Cardiac fibroblast (primary cell): ENCODE measurements at places on chromosomes 12 and 14.

DNA sequence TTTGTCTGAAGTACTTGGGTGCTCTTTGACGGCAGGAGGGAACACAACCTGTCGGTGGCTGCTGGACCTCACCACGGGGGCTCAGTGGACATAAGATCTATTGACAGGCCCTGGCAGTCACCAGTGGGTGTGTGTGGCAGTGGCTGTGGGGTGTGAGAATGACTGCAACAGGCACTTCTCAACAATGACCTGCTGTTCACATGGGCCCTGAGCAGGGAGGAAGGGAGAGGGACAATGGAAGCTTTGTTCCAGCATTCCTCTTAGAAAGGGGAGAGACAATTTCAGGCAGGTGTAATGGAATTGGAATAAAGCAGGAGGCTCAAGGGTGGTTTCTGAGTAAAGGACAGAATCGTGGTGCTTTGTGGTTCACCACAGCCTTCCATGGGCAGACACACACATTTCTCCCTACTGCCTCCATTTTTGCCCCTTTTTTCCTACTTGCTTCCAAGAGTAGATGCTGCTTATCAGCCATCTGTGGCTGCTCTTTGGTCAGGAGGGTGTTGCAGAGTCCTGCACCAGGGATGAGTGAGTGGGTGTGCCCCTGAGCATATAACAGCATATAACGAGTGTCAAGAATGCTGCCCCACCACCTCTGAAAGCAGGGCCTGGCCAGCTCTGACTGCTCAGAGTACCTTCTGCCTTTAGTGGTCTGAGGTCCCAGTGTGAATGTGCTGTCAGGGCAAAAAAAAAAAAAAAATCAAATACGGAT lies 267.7 kb downstream of the RASSF9 start:
- DNase-seq, result no peak

GRCh38 chr14:101001311-101002069 lies 98.0 kb upstream of the RTL1 start:
- peak; percentile 67 for DNase-seq

DNA sequence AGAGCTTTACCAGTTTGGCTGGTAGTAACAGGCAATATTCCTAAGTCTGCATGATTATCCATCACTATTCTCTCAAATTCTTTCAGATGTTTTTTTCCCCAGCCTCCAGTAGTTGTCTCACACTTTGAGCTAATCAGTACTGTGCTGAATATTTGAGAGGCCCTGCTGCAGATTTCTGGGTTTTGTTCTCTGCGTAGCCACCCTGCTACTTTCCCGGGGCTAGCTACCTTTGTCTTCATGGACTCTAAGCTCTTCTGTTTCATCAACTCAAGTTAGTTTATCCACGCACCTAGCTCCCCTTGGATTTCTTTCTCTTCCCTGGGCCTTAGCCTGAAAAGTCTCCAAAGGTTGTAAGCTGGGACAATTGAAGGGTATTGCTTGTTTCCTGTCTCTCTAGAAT lies 73.0 kb downstream of the FUT8 start:
- DNase-seq, result no peak

DNA sequence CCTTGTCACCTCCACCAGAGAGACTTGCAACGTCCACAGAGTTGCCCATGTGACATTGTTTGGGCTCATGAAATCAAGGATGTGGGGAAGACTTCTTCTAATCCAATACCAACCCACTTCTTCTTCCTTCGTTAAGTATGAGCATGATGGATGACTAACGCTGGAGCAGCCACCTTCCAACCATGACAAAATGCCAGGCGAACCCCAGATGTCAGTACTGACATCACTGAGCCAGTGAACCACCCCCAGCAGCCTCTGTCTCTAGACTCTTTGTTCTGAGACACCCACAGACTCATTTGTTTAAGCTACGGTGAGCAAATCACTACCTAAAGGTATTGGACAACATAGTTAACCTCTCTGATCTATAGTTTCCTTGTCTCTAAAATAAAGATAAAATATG lies 123.7 kb downstream of the GRIN2B start:
- DNase-seq, result no peak

DNA sequence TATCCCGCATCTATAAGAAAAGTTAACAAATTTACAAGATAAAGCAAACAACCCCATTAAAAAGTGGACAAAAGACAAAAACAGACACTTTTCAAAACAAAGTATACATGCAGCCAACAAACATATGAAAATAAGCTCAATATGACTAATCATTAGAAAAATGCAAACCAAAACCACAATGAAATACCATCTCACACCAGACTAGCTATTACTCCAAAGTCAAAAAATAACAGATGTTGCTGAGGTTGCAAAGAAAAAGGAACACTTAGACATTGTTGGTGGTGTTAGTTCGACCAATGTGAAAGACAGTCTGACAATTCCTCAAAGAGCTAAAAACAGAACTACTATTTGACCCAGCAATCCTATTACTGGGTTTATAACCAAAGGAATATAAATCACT lies 968.6 kb upstream of the USP15 start:
- DNase-seq, result peak; percentile 2

- no peak for DNase-seq
Observed at GRCh38 chr12:75116646-75117198, 92.9 kb downstream of the KCNC2 start.

- no peak for DNase-seq
Observed at GRCh38 chr12:130157998-130158753, 4.1 kb upstream of the FZD10 start.

DNA sequence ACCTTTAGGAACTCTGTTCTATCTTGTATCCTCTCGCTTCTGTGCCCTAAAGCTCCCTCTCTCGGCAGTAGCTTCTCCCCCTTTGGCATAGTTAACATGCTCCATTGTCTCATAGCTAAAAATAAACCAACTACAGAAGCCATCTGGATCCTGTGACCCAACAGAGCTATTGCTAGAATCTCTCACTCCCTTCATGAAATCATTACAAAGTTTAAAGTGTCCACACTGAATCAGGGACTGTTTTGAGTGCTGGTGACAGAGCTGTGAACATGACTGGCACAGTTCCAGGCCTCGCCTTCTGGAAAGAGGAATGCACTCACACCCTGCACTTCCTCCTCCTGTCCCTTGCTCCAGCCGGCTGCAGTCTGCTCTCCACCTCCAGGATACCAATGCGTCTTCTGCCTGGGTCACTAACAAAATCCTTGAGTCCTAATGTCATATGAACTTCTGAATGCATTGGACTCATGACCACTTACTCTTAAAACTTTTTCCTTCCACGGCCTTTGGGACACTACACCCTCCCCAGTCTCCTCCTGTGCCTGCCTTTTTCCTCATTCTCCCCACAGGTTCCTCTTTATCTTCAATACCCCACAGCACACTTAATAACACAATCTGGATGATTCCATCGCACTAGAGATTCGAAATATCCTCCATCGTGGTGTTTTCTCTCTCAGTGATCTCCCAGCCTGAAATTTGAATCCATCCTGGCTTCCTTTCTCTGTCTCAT lies 13.2 kb downstream of the PLBD1 start:
- DNase-seq, result peak; percentile 9
